ENCODE measurements at places on chromosomes 3 and 15.

GRCh38 chr3:181896605-181897004 is 184.9 kb downstream of the SOX2 start:
- DNase-seq: no peak

GRCh38 chr15:76336254-76337058 is at the start of gene ISL2:
ISL2 (plus strand) TSS chr15:76336773; CDS start chr15:76336884, 111 bp downstream.
- peak; percentile 93 for DNase-seq

- DNase-seq: peak; percentile 6
Observed at GRCh38 chr3:15405448-15406050, 21.8 kb downstream of the METTL6 start.

- no peak for DNase-seq
Observed at GRCh38 chr3:121619691-121620090, 26.5 kb downstream of the FBXO40 start.

- DNase-seq: no peak
Observed at GRCh38 chr3:152255290-152255689, 13.4 kb upstream of the MBNL1 start.

- no peak for DNase-seq
Observed at GRCh38 chr3:46356909-46357308, 3.0 kb downstream of the CCR2 start.

GRCh38 chr3:187783098-187783497 is 37.8 kb upstream of the BCL6 start:
- DNase-seq: no peak

DNA sequence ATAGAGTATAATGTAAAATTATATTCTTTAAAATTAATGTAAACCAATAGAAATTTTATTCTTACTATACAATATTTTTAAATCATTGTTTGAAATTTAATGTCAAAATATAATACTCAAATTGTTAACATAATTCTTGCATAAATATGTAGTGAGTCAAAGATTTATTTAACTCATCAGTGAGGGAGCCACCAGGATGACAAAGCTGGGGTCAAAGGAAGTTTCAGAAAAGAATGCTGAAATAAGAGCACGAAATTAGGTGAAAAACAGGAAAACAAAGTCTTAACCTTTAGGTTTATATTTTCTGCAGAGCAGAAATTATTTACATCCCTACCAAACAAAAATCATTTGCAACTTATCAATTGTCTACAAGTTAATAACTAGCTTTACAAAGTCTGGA is 74.1 kb downstream of the DIPK2A start:
- no peak for DNase-seq

- peak; percentile 4 for DNase-seq
Observed at GRCh38 chr15:43376017-43376705, 5.3 kb downstream of the TUBGCP4 start.

DNA sequence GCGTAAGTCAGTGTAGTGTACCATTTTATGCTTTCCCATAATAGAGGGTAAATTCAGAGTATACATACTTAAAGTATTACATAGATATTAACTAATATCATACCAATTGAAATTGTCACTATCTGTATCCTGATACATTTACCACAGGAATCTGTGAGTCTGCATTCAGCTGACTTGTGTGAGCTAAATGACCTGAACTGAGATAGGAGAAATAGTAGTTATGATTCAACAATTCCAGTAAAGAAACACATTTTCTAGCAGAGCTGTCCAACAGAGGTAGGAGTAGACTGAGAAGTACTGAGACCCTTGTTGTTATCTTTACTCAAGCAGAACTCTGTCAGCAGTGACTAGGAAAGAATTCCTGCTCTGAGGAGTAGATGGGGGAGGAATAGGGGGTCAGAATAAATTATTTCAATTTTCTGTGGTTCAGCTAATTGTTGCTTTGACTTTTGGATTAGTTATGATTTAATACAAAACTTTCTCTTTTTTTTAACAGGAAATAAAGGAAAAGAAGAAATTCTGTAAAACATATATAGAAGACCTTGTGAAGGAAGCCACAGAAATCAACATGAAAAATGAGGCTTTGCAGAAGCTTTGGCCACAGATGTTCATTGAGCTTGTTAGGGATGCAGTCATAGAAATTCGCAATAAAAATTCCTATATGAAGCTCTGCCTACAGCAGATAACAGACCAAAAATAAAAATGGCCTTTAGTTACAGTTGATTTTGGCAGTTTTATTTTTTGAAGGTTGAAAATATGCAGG is 66.2 kb upstream of the THSD4 start:
- DNase-seq: no peak

DNA sequence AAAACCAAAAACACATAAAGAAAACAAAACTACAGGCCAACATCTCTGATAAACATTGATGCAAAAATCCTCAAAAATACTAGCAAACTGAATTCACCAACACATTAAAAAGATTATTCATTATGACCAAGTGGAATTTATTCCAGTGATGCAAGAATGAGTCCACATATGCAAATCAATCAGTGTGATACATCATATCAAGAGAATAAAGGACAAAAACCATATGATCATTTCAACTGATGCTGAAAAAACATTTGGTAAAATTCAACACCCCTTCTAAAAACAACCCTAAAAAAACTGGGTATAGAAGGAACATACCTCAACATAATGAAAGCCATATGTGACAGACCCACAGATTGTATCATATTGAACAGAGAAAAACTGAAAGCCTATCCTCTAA is 265.6 kb upstream of the DCBLD2 start:
- DNase-seq: no peak

- no peak for DNase-seq
Observed at GRCh38 chr3:53255423-53255774, 423 bp downstream of the TKT start.
